ENCODE measurements at places on chromosomes 16 and 17.
A peak's percentile ranks its signal among the peaks of the same experiment; 100 is the strongest.

- DNase-seq = no peak
Measured at GRCh38 chr16:77838597-77839255, 50.4 kb downstream of the VAT1L start.

GRCh38 chr16:83577078-83577745 lies 230.6 kb upstream of the HSBP1 start:
- DNase-seq = no peak

- DNase-seq = no peak
Measured at GRCh38 chr17:6495450-6496115, 51.3 kb downstream of the PIMREG start.

DNA sequence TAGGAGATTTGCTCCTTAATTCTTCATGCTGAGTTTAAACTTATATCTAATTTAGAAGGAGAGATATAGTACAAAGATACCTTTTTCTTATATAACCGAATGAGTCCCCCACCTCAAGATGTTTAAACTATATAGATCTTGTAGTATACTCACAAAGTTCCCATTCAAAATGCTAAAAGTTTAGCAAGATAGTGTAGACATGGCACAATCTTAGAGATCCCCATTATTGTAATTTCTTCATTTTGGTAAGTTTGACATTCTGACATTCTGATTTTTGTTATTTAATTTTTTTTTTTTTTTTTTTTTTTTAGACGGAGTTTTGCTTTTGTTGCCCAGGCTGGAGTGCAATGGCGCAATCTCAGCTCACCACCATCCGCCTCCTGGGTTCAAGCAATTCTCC lies 22.8 kb downstream of the SNTB2 start:
- DNase-seq = no peak

- no peak for DNase-seq
Measured at GRCh38 chr17:34363183-34363661, at the start of gene CCL1. CCL1 (minus strand) TSS chr17:34363233; CDS start chr17:34363161, 72 bp downstream.

DNA sequence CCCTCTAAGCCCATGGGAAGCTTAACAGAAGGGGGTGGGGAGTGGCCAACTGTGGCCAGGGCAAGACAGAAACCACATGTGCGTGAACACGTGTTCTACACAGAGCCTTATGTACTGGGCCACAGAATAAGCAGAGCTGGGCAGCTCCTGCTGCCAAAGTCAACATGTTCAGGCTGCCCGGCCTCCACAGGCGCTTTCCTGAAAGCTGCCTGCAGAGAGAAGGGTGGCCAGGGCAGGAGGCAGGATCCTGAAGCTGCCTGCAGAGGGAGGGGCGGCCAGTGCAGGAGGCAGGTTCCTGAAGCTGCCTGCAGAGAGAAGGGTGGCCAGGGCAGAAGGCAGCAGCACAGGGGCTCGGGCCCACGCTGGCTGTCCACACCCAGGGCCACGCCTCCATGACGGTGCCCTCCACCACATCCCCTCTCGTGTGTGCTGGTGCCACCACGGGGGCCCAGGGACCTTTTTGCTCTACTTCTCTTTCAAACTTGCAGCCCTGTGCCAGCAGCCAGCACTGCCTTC lies 79.5 kb downstream of the ANKRD11 start:
- no peak for DNase-seq

DNA sequence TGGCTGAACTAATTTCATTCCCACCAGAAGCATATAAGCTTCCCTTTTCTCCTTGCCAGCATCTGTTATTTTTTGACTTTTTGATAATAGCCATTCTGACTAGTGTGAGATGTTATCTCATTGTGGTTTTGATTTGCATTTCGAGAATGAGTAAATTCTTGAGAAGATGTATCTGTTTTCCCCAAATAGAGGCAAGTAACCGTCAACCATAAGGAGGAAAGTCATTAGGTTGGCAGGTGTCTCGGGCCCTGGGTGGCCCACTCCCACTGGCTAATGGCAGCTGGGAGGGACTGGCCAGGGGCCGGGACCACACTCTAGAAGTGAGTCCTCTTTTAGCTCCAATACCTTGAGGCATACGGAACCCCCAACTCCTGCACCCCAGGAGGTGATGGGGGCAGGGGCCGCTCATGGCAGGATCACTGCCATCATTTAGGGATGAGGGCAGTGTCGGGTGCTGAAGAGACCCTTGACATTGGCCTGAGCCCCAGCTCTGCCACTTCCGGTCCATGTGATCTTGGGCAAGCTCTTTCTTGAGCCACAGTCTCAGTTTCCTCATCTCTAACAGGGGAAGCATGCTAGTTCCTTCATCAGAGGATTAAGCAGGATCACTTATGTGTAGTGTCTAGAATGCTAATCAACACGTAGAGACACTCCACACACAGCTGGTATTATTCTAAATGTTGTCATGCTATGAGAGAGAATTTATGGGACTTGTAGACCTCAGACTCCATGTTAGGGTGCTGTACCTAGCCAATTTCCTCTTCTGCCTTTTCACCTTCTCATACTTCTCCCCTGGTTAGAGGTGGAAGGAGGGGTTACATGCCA lies 44.3 kb downstream of the RGS9 start:
- DNase-seq = no peak

- peak; percentile 12 for DNase-seq
Measured at GRCh38 chr17:7043497-7044198, at the start of gene SLC16A11. SLC16A11 (minus strand) TSS chr17:7044092; CDS start chr17:7043513, 579 bp downstream.

GRCh38 chr17:61395409-61395982 lies 4.1 kb upstream of the TBX2 start:
- DNase-seq = no peak

DNA sequence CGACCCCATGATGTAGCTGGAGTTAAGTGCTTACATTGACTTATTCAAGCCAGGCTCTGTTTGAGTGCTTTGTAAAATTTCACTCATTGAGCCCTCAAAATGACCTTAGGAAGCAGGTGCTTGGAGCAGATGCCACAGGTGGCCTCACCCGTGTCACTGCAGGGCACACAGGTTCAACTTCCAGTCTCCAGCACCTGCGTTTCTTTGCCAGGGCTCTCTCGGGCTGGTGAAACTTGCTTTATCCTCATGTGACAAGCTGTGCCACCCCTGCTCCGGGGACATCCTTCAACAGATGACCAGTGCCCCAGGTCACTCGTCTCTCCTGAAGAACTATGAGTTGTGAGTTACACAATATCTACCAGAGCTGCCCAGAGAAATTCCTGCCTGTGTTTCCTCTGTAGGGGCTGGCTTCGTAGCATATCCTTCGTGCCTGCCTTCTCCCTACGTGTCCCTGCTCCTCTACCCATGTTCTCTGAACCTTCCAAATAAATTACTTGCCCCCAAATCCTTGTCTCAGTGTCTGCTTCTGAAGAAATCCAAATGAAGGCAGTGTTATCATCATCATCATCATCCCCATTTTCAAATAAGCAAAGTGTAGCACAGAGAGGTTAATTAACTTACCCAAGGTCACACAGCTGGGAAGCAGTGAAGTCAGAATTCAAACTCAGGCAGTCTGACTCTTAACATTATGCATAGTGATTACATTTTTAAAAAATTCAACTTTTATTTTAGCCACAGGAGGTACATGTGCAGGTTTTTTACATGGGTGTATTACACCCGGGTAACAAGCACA lies 352.5 kb downstream of the NPIPA8 start:
- DNase-seq = no peak

GRCh38 chr17:80999536-81000333 lies 8.1 kb downstream of the CHMP6 start:
- DNase-seq = no peak

- no peak for DNase-seq
Measured at GRCh38 chr16:907842-908241, 62.9 kb downstream of the LMF1 start.

DNA sequence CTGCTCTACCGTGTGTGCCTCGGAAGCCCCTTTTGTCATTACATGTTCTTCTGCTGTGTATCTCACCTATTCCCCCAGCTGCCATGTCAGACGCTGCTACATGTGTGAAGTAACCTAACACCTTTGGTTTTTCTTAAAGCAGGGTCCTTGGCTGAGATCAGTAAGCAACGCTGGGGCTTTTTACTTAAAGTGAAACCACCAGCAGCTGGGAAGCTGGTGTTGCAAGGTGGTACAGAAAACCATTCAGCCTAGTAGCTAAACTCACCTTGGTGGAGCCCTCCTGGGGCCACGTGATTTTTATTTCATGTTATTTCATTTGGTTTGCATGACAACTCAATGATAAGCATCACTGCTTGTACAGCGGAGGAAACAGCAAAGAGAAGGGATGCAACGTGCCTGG lies 62.6 kb downstream of the PLCG2 start:
- DNase-seq = no peak

DNA sequence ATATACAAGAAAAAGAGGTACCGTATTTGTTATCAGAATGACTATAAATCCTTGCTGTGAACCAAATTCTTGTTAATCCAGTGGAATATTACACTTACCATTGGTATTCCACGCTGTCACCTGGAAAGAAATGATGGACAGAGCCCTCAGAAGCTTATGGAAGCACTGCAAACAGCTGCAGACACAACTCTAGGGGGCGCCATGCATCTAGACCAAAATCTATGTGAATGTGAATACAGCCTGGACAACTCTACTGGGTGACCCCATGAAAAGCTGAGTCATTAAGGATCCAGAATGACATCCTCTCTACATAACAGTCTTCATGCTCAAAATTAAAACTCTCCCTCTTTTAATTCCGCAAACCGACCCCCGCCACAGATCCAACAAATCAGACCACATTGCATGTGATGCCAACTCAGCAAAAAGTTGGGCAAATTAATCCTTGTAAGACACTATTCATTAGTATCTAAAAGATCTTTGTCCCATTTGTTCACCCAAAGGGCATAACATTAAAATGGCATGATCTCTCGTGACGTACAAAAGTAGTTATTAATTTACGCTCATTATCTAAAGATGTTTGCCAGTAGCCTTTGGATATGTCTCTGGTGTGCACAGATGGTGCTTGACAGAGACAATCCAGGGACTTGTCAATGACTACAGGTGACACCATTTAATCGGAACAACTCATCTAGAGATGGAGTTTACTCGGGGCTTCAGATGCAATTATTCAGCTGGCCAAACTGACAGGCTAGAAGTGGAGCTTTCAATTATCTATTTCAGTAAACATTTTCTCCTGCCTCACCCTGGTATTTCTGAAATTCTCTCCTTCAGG lies 552.7 kb upstream of the PSMD7 start:
- no peak for DNase-seq

DNA sequence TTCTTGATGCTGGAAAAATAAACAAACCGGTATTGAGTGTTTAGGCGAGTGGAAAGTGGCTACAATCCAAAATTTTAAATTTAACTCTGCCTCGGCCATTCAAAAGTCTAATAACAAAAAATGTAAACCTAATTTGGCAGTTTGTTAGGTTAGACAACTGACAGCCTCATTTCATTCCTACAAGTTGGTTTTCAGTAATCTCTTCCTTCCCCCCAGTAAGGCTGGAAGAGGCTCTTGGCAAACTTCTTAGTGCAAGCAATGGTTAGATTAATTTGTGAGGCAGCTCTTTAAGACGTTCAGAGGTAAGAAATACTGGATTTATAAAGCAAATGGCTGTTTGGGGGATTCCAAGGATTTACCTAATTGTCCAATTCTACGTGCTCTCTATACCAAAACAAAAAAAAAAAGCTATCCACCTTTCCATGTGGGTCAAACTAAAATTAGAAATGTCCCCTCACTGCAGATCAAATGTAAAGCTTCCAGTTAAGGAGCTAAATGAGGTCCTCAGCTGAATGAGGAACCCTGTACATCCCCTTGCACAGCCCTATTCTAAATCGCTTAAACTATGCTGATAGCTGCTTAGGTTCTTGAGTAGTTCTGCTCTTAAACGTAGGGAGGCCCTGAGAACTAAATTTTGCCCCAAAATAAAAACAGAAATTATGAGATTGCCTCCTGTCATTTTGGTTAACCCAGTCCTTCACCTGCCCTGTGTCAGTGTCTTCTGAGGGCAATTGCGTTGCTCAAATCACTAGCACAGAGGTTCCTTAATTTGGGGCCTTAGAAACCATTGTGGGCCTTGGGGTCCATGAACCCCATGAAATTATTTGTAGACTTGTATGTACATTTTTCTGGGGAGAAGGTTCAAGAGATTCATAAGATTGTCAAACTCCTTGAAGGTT lies 2.9 kb downstream of the HEXIM1 start:
- no peak for DNase-seq

GRCh38 chr17:49438436-49439278 lies 24.0 kb upstream of the PHB1 start:
- DNase-seq = no peak

GRCh38 chr17:48162946-48163506 lies 55.5 kb downstream of the SNX11 start:
- DNase-seq = no peak
